ENCODE measurements at places on chromosomes 3 and 15.
A peak's percentile ranks its signal among the peaks of the same experiment; 100 is the strongest.

GRCh38 chr3:141605883-141606282 lies 119.1 kb downstream of the RASA2 start:
- DNase-seq: no peak

- no peak for DNase-seq
These were observed 19.7 kb downstream of the OCA2 start for GRCh38 chr15:28079313-28079969.

DNA sequence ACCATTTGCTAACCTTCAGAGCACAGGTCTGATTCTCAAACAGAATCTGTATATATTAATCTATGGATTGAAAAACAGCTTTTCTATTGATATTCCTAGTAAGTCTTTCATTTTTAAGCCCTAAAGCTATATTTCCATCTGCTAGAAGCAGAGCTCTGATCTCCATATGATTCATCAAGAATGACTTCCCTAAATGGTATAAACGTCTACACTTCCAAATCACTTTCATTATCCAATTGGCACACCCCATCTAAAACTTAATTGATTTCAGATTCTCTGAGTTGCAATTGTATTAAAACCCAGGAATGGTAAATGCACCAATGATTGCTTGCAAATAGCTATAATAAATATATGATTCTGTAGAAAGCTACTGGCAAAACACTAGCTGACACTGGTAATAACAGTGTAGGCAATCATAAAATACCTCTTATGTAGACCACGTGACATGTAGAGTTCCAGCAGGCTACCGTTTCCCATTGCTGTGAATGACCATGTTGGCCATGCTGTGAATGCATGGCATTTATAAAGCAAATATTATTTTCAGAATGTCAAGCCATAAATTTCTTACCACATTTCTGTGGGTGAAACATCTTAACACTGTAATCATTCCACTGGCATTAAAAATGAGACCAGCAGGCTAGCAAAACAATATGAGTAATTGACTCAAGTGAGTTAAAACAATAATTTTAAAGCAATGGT lies 226.0 kb downstream of the ZMAT3 start:
- DNase-seq: no peak

GRCh38 chr3:172156586-172156955 lies 117.2 kb downstream of the FNDC3B start:
- no peak for DNase-seq

DNA sequence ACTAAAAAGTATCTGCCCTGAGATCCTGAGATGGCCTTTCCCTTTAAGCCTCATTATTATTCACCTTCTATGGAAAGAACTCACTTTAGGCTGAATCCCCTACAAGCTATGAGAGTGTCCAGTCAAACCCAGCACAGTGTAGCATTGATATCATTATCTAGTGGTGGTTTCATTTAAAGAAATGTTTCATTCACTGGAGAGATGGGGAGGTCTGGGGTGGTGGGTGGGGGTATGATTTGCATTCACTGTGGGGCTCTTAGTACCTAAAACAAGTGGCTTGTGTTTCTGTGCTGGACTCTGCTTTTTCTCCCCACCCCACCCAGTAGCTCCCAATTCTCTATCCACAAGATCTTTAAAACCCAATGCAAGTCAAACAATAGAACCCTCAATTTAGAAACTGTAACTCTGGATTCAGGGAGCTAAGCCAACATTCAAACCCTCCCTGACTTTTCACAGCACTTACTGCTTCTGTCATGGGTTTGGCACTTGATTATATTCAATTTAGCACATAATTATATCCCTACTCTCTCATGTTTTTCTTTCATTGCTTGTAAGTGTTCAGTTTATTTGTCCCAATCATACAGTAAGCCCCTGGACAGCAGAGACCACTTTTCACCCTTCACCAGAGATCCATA lies 310.5 kb upstream of the THBS1 start:
- DNase-seq: no peak

- DNase-seq: no peak
These were observed 144.0 kb downstream of the GREM1 start for GRCh38 chr15:32861761-32862160.

DNA sequence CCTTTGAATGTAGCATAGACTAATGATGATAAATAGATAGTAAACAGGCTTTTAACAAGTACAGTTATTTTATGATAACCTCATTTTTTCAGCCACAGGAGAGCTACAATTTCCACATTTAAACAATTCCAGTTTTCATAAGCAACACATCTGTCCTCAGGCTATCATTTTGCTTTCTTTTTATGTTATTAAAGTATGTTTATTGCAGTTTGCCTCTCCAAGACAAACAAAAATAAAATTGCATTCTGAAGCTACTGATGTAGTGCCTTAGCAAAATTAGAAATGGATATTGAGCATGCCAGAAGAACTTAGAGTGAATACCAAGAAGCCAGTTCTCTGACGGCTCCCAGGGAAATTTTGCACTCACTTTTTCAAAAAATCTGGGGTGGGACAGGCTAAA lies 140.6 kb upstream of the ABHD17C start:
- no peak for DNase-seq

GRCh38 chr3:172538368-172539151 lies 15.3 kb upstream of the TNFSF10 start:
- no peak for DNase-seq

- peak; percentile 70 for DNase-seq
These were observed 22.2 kb downstream of the UACA start for GRCh38 chr15:70741107-70741531.

GRCh38 chr3:181932039-181932438 lies 220.3 kb downstream of the SOX2 start:
- no peak for DNase-seq

GRCh38 chr3:186467969-186468368 lies 76.2 kb downstream of the CRYGS start:
- DNase-seq: no peak

DNA sequence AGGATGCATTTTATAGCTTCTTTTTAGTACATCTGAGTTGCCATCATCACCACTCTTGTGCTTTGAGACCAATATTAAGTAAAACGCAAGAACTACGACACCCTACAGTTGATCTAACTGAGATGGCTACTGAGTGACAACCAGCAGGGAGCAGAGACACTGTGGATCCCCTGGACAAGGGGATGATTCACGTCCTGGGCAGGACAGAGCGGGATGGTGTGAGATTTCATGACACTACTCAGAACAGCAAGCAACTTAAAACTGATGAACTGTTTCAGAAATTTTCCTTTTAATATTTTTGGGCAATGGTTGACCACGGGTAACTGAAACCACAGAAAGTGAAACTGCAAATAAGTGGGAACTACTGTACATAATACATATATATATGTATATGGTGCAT lies 299.2 kb downstream of the ADAMTS17 start:
- peak; percentile 30 for DNase-seq

DNA sequence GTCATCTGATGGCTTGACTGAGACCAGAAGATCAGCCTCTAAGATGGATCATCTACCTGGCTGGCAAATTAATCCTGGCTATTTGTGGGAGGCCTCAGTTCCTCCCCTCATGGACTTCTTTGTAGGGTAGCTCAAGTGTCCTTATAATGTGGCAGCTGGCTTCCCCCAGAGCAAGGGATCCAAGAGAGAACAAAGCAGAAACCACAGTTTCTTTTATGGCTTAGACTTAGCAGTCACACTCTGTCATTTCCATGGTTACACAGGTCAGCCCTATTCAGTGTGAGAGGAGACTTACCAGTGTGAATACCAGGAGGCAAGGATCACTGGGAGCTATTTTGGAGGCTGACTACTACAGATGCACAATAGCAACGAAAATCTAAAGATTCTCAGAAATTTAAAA lies 15.3 kb upstream of the ARL14 start:
- DNase-seq: no peak

GRCh38 chr3:99111235-99111634 lies 209.7 kb upstream of the DCBLD2 start:
- DNase-seq: no peak

DNA sequence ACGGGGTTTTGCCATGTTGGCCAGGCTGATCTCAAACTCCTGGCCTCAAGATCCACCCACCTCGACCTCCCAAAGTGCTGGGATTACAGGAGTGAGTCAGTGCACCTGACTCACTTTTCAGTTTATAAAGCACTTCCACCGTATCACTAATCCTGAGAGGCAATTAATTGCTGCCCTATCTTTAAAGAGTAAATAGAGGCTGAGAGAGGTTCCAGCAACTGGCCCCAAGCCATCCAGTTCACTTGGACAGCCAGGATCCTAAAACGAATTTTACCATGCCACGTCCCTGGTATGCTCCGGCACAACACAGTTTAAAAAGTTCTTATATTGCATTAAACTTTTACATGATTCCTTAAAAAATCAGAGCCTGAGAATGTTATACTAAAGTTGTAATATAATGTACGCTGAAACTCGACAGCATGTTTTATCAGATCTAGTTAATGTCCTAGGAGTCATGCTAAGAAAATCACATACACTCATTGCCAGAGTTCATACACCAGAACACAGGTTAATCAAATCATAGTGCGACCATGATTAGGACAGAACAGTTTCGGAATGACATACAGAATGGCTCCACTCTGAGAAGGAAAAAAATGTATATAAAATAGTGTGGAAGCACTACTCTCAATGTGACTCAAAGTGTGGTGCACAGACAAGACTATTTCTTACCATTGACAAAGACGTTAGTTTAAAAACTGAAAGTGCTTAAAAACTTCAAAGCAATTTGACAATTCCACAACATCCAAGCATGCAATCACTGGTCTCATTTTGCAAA lies 125.4 kb downstream of the ULK4 start:
- no peak for DNase-seq

- DNase-seq: no peak
These were observed 61.0 kb downstream of the IQSEC1 start for GRCh38 chr3:13012221-13012691.

DNA sequence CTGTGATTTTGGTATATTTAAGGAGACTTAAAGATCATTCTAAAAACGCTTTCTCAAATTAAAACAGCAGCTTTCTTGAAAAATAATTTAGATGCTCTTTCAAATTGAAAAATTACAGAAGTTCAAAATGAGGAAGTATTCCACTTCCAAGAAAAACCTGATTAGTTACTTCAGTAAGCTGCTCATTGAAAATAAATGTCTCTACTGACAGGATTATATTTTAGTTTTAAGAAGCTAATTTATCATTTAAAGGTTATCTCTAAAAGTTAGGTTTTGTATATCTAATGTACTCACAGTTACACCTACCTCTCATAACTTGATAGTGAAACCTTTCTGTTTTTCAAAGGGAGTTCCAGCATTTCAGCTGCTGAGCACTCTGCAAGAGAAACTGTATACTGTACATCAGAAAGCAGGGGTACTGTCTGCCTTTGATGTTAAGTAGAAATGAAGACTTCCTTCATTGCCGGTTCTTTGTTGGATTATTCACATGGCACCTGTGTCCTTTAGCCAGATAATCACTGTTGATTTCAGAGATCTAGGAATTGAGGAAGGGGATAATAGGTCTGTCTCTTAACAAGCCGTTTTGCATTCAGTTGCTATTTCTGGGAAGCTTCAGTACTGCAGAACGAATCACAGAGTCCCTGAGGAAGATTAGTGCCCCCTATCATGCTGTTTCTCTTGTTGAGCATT lies 161.6 kb downstream of the TCF12 start:
- no peak for DNase-seq

DNA sequence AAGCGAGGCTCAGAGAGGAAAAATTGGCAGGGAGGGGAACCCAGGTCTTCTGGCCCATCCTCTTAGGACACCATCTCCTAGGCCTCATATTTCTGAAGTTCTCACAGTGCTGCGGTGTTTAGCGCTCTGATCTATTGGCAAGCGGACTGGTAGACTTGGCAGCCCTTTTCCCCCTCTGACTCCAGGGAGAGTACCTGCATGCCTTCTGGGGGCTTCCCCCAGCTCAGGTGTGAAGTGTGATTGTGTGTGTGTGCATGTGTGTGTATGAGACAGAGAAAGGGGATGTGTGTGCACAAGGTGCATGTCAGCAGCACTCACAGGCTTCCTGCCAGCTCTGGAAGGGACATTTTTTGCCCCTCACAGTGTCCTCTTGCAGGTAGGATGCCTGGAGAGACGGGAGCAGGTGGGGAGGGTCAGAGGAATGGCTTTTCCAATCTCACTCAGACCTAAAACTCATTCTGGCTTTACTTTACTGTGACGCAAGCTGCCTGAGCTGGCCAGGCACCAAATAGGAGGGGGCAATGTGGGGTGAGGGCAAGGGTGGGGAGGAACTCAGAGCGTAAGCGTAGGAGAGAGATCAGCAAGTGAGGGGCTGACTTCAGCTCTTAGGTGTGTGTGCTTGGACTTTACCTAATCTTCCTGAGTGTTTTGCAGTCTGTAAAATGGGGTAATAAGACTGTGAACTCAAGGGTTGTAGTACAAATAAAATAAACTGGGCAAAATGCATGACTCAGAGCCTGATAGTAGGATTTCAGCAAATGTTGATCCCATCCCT lies 4.0 kb upstream of the IL17RE start:
- DNase-seq: no peak

GRCh38 chr3:170732660-170733245 lies 137.2 kb downstream of the RPL22L1 start:
- no peak for DNase-seq

DNA sequence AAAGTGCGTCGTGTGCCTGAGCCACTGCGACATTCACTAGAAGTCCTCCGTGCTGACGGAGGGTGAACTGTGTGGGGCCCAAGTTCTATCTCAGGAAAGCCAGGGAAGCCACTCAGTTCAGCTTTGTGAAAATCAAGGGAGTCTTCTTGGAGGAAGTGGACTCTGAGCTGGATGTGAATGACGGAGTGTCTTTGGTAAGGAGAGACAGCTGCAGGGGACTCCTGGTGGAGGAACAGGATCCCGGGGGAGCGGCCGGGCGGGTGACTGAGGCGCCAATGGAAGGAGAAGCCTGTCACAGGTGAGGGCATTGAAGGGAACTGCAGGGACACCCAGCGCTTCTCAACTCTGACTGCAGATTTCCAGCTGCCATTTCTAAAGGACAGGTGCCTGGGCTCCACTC lies 75.6 kb downstream of the APBA2 start:
- DNase-seq: no peak

- DNase-seq: no peak
These were observed 61.9 kb downstream of the GOLGA6L7 start for GRCh38 chr15:28786521-28786920.

- DNase-seq: no peak
These were observed 10.7 kb downstream of the ILDR1 start for GRCh38 chr3:122011396-122011795.

- no peak for DNase-seq
These were observed 39.6 kb downstream of the CORO2B start for GRCh38 chr15:68618394-68618793.

- DNase-seq: no peak
These were observed 65.5 kb upstream of the FBN1 start for GRCh38 chr15:48710952-48711495.

GRCh38 chr3:87575550-87575949 lies 299.2 kb upstream of the POU1F1 start:
- no peak for DNase-seq

Data from SW 1271 (cell line).